Stimulated activated CD8-positive, alpha-beta memory T cell treated with anti-CD3 and anti-CD28 coated beads, Interleukin-4, amount 100 ng/mL, for 4 hours (primary cell): ENCODE measurements at places on chromosomes 1 and 21.

DNA sequence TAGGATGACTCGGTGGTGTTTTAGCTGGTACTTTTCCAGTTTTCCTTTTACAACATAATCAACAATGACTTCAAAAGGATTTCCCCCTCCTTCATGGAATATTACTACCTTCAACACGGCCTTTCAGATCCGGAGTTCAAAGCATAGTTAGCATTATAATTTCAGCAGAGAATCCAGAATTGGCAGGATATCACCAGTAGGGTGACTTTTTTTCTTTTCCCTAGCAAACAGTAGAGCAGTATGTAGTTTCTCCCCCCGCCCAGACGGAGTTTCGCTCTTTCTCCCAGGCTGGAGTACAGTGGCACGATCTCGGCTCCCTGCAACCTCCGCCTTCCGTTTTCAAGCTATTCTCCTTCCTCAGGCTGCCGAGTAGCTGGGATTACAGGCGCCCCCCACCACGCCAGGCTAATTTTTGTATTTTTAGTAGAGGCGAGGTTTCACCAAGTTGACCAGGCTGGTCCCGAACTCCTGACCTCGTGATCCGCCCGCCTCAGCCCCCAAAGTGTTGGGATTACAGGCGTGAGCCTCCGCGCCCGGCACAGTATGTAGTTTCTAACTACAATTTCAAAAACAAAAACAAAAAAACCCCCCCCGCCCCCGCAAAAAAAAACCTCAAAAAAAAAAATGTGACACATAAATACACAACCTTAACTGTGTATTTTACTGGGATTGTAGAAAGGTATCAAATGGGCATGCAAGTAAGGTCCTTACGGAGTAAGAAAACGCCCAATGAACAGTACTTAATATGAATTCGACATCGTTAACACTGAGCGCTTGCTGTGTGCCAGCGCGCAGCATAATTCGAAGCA is 1.5 kb upstream of the COX20 start:
- DNase-seq = no peak

- DNase-seq = no peak
These were observed 1.2 kb upstream of the INAVA start for GRCh38 chr1:200893411-200893901.

DNA sequence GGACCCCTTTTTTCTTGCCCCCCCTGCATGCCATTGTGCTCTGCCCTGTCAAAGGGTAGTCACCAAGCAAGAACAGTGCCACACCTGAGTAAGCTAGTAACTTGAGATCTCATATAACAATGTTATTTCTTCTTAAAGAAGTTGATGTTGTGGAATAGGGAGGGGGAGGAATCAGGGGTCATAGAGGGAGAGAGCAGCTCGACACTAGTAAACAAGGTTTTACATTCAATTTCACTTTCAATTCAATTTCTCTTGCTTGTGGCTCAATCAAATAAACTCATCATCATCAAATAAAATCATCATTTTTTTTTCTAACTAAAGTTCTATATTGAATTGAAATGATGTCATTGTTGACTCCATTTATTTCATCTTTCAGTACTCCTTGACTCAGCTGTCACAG is 106.4 kb downstream of the CRB1 start:
- no peak for DNase-seq

DNA sequence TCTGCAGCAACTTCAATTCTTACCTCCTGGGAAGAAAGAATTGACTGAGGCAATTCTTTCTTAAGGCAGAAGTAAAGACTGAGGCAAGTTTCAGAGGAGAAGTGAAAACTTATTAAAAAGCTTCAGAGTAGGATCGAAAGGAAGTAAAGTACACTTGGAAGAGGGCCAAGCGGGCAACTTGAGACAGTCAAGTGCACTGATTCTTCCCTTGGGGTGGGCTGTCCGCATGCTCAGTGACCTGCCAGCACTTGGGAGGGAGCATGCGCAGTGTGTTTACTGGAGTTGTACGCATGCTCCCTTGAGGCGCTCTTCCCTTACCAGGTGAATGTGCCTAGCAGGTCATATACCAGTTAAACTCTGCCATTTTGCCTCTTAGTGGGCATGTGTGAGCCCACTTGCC is 55.3 kb upstream of the NBPF3 start:
- DNase-seq = no peak

DNA sequence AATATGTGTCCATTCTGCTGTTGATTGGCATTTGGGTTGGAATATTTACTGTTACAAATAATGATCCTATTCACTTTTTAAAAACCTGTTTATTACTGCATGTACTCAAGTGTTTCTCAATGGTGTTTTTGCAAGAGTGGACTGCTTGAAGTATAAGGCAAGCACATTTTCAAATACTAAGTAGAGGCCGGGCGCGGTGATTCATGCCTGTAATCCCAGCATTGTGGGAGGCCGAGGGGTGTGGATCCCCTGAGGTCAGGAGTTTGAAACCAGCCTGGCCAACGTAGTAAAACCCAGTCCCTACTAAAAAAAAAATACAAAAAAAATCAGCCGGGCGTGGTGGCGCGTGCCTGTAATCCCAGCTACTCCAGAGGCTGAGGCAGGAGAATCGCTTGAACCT is 276.9 kb upstream of the ADGRL4 start:
- no peak for DNase-seq

DNA sequence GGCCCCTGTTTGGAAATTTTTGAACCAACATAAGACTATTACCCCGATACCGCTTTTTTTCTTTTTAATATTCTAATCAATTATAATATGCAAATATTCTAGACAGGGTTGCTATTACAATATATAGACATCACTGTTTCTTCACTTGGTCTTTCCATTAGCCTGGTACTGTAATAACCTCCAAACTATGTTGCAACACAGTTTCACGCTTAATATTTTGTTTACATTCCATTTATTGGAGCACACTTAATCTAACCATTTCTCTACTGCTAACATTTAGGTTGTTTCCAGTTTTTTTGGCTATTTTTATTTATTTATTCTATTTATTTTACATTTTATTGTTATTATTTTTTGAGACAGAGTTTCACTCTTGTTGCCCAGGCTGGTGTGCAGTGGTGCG is 17.6 kb upstream of the NID1 start:
- DNase-seq = no peak

DNA sequence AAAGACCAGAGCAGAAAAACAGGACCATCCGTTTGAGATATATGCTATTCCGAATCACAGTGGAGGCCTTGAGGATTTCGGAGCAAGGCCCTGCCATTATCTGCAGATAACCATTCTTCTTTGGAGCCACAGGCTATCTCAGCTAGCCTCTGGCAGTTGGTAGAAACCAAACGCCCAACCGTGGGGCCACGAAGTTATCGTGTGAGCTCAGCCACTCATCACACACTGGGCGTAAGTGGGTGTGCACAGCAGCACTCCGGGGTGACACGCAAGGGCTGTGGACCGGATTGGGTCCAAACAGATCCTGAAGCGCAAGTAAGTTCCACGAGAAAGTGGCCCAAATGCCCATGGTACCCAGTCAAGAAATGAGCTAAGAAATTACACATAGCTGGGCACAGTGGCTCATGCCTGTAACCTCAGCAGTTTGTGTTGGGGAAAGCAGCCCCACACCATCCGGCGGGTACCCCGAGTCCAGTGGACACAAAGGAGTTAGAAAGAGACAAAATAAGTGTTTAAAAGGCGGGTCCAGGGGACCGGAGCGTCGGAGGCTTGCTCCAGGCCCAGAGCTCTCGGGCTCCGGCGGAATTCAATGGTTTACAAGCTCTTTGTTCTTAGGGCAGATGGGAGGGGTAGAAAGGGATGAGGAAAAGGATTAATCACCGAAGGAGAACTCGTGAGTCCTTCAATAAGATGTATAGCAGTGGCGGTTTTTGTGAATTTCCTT is 130.6 kb downstream of the LIPI start:
- DNase-seq = no peak
